ENCODE measurements at places on chromosomes 7 and 10.

GRCh38 chr10:127882801-127883459 lies 9.8 kb downstream of the CLRN3 start:
- DNase-seq, result no peak

- no peak for DNase-seq
Observed at GRCh38 chr10:79404690-79405131, 40.7 kb downstream of the ZCCHC24 start.

DNA sequence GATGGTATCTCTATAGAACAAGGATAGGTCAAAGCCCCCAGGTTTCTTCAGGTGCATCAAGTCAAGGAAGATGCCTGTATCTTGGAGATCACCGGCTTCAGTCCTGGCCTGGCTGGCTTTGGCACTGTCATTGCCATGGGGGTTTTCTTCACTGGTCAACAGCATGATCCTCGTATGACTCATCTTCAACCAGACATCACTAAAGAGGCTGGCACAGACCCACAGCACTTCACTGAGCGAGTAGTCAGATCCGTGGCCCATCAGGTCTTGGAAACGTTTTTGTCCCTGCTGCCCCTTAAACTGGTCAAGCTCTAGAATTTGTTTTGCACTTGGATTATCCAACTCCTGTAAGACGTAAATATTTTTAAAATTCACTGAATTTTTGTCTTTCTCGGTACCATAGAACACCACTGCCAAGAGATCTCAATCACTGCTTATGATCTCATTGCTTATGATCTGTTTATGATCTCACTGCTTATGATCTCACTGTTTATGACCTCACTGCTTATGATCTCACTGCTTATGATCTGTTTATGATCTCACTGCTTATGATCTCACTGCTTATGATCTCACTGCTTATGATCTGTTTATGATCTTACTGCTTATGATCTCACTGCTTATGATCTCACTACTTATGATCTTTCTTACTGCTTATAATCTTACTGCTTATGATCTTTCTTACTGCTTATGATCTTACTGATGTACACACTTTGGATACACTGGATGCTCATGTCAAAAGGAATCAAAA lies 135.2 kb downstream of the CYP26A1 start:
- no peak for DNase-seq

DNA sequence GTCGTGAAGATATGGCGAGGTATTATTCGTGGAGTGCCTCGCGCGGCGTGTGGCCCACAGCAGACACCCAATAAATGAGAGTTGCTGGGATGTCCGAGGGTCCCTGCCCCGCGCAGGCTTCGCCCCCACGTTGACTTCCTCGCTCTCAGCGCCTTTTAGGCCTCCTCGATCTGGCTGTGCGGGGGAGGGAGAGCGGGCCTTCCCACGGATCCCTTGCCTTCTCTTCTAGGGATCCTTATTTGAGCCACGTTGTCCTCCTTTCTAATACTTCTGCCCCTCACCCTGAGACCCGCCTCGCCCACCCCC lies 660 bp downstream of the VCL start:
- DNase-seq, result no peak

Measured in stimulated activated CD8-positive, alpha-beta memory T cell treated with anti-CD3 and anti-CD28 coated beads, Interleukin-2, amount 100 ng/mL, for 48 hours (primary cell).